ENCODE measurements at places on chromosomes 3 and 15.

GRCh38 chr15:26083457-26083856 lies 220.3 kb upstream of the ATP10A start:
- DNase-seq, result no peak

DNA sequence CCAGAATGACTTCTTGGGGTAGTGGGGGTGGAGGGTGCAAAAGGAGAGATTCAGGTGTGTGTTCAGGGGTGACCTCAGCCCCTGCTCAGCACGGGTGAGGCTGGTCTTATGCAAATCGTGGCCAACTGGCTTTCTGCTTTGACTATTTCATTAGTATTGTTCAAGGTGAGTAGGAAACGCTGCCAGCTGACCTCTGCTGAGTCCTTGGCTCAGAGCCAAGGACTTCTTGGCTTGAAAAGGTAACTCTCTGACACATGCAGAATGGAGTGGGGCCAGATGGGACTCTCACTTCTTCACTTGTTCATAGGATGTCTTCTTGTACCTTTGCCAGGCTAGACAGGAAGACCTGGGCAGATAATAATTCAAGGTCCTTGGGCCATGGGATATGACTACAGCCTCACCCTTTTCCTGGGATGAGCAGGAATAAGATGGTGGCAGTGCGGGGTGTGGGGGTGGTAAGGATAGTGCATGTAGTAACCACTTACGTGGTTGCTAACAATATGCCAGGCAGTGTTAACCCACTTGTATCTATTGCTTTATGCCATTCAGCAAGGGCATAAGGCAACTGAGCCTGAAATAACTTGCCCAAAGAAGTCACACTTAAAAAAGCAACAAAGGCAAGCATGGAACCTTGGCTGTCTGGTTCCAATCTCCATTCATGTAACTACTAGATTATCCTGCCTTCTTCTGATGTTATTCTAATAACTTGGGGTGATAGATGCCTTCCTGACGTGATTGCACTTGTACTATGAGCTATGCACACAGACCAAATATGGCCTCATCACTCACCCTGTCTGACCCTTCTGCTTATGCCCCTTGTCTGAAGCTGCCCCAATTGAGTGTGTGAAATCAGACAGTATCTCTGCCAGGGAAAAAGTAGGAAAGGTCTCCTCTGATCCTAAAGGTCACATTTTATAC lies 193.1 kb downstream of the NR1D2 start:
- no peak for DNase-seq

GRCh38 chr3:71121429-71122167 lies 461.9 kb downstream of the FOXP1 start:
- DNase-seq, result no peak

GRCh38 chr3:80238152-80238551 lies 470.4 kb upstream of the ROBO1 start:
- DNase-seq, result no peak

DNA sequence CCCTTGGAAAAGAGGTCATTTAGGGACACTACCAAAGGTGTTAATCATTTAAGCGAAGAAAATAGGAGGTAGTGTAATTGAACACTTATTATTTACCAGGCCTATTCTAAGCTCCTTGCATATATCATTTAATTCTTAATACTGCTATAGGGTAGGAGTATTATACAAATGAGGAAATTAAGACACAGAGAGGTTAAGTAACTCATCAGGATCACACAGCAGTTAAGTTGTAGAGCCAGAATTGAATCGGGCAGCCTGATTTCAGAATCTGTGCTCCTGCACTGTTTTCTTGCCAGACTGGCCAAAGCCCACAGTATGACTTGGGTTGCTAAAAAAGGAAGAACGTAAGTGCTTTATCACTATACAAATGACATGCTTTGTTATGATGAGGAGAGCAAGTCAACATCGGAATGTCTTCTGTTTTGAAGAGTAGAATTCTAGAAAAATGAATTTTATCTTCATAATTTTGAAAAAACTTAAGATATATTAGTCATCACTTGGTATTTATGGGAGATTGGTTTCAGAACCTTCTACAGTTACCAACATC lies 31.4 kb downstream of the HPS3 start:
- no peak for DNase-seq

GRCh38 chr3:188559072-188559429 lies 405.1 kb downstream of the LPP start:
- DNase-seq, result no peak

DNA sequence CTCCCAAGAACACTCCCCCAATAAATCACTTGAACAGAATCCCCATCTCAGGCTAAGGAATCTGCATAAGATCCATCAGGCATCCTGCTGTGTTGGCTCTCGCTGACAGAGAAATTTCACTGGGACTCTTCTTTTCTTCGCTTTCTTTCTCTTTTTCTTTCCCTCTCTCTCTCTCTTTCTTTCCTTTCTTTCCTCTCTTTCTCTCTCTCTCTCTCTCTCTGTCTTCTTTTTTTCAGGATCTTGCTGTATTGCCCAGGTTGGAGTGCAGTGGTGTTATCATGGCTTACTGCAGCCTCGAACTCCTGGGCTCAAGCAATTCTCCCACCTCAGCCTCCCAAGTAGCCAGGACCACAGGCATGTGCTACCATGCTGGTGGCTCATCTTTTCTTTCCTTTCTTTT lies 4.5 kb upstream of the SLC28A1 start:
- no peak for DNase-seq

DNA sequence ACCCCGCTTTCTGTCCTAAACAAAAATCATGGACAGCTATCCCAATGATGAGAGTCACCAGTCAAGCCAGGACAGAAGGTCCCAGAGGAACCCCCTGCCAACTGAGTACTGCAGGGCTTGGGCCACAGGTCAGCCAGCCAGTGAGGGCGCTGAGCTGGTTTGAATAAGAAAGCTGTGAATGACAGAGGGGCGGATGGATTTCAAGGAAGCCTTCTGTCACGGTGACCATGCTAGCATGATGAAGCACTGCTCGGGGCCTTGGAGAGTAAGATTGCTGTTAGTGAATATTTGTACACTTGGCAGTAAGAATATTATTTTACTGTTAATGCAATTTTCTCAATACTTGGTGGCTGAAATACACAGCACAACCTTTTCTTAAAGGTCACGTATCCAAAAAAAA lies 734.0 kb upstream of the NR2F2 start:
- no peak for DNase-seq

DNA sequence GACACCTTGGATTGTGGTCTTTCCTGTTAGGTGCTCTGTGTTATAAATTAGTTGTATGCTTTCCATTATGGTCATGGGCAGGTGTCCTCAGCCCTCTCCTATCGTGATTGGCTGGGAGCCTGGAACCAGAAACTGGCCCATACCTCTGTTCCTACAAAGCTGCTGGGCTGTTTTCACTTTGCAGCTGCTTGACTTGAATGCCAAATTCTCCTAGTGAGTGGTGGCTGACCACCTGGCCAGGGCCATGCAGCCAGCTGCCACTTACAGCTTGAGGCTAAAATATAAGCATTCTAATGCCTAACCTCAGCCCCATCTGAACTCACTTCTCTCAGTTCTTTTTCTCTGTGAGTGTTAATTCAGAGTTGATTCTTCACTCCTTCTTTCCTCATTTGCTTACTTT lies 239.3 kb upstream of the GBE1 start:
- DNase-seq, result no peak

GRCh38 chr3:172040078-172040980 lies 951 bp downstream of the FNDC3B start:
- peak; percentile 55 for DNase-seq

GRCh38 chr3:197958346-197958745 lies 1.7 kb upstream of the LMLN start:
- no peak for DNase-seq

DNA sequence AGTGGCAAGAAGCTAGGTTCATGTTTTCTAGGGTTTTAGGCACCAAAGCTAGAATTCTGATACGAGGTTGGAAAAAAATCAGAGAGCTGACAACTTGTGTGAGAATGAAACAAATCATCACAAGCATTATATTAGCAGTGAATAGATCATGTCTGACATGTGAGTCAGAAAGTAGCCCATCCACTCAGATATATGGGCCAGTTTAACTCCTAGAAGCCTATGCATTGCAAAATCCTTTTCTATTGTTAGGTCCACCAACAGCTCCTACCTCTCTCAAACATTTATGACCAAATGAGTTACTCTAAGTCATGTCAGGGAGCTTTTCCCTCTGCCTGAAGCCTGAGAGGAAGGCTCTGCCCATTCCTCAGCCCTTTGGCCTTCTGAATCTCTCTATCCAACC lies 44.0 kb downstream of the KBTBD12 start:
- DNase-seq, result no peak

GRCh38 chr3:21613372-21614070 lies 137.5 kb downstream of the ZNF385D start:
- no peak for DNase-seq

GRCh38 chr3:161171113-161171512 lies 50.0 kb upstream of the NMD3 start:
- no peak for DNase-seq

- no peak for DNase-seq
Measured at GRCh38 chr3:141311170-141311495, 57.2 kb upstream of the ZBTB38 start.
